ENCODE measurements at places on chromosomes 7 and 10.

- no peak for DNase-seq
These were observed 884 bp upstream of the PRF1 start for GRCh38 chr10:70603449-70603801.

- no peak for DNase-seq
These were observed 180.9 kb upstream of the LRRTM3 start for GRCh38 chr10:66744915-66745314.

DNA sequence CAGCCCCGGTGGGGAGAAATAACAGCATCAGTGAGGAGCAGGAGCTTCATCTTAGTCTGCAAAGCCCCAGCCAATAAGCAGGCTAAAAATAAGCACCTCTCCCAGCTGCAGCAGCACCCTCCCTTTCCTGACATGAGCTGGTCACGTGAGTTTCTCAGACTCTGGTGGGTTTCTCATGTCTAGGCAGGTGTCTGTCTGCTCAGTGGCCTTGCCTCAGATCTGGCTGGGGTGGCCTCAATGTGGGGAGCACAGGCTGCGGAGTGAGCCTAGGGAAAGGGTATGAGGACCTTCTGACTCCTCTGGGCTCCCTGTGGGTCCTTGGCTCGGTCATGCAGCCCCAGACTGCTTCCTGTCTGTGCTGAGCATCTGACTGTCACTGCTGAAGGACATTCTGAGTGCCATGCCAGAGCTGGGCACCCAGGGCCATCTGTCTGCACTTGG is 81.6 kb upstream of the LRRC4 start:
- DNase-seq = no peak

- DNase-seq = no peak
These were observed 2.2 kb upstream of the PDK4 start for GRCh38 chr7:95598511-95598910.

GRCh38 chr10:49300140-49300974 is 1.4 kb downstream of the C10orf71 start:
- DNase-seq = no peak

DNA sequence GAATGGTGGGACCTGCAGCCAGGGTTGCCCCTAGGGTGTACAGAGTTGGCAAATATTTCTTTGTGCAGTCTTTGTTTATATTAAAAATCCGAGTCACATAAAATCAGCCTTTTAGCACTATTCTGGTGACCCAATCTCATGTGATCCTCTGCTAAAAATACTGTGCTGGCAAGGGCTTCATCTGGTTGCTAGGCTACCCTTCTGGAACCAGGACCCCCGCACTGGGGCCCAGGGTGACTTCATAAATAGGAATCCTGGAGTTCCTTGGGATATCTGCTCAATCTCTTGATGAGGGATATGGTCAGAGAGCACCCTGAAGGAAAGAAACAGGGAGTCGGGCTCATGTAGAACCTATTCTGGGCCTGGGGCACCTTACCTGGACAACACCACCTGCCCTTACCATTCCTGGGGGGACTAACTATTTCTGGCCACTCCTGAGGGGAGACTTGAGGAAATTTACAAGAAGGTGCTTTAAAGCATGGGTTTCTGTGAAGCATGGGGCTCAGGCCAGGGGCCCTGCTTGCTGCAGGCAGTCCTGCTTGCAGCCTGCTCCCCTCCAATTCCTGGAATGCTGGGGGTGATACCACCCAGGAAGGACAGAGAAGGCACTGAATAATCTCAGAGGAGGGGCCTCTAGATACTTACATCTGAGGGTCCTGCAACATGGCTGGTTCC is 44.7 kb downstream of the SH2D4B start:
- no peak for DNase-seq
